ENCODE measurements at places on chromosomes 6 and 20. TPM values are rescaled to one million over a fixed set of nuclear protein-coding genes. Genes with fewer than 3 reads are reported as not detected.
A peak's percentile ranks its signal among the peaks of the same experiment; 100 is the strongest.

DNA sequence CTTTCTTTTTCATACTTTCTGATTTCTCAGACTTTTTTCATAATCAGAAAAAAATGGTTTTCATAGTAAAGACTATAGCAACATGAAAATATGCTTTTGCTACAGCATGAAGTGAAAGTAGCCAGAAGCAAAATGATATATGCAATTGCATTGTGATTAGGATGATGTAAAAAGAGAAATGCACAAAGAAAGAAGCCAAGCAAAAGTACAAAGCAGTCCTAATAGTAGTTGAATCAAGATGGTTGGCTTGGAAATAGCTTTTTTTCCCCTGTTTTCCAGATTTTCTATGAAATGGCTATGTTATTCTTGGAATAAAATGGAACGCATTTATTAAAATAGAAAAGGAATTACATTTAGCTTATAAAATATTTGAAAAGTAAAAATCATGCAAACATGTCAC, 77.3 kb downstream of the SEL1L2 start:
- DNase-seq, result no peak

The CTCFL gene
- total RNA-seq, result not detected

DNA sequence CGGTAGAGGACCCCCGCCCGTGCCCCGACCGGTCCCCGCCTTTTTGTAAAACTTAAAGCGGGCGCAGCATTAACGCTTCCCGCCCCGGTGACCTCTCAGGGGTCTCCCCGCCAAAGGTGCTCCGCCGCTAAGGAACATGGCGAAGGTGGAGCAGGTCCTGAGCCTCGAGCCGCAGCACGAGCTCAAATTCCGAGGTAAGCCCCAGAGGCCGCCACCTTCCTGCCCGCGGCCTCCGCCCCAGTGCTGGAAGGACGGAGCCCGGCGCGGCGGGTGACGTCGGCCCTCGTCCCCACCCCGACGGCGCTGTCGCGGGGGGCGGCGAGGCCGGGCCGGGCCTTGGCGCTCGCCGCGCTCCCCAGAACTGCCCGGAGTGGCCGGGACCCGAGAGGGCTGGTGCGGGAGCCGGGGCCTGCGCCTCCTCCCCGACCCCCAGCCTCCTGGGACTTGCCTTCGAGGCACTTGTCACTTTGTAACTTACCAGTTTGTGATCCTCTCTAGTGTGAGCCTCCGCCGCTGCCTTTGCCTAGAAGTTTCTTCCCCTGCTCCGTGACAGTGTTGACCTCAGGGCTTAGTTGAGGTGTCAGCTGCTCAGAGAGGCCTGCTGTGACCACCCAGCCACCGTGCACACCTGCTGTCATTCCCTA, 417 bp downstream of the VAPB start:
- no peak for DNase-seq

GRCh38 chr6:3356056-3356823, 97.5 kb downstream of the PSMG4 start:
- peak; percentile 75 for DNase-seq

The GTPBP2 gene
- total RNA-seq, result 31.9 TPM
